ENCODE measurements at places on chromosomes 3 and 15.
A peak's percentile ranks its signal among the peaks of the same experiment; 100 is the strongest.

DNA sequence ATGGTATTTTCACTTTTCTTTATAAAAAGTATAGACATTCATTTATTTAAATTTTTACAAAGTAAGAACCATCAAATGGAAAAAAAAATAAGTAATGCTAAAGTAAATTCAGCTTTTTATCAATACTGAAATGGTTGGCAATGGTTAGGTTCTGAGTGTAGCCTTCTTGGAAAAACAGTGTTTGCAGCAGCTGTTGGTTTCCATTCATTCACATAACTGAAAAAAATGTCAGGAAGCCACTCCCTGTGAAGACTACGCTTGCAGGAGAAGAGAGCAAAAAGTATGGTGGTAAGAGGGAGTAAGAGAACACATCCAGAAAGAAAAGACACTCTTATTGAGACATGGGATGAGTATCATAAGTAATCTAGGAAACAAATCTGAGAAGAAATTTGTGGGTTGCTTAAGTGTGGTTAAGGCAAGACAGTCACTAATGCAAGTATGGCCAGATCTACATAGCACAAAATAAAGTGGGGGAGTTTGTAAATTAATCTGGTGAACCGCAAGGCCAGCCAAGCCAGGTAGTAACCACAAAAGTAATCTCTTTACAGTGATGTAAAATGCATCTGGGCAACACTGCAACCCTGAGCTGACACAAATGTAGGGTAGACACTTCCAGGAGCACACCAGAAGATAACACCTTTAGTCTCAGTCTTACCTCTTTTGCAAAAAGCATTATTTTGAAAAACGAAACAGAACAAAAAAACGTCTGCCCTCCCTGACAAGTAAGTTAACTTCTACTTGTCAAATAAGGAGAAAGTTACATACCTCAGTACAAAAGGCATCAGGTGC, 133.7 kb downstream of the IGSF11 start:
- peak; percentile 23 for DNase-seq

DNA sequence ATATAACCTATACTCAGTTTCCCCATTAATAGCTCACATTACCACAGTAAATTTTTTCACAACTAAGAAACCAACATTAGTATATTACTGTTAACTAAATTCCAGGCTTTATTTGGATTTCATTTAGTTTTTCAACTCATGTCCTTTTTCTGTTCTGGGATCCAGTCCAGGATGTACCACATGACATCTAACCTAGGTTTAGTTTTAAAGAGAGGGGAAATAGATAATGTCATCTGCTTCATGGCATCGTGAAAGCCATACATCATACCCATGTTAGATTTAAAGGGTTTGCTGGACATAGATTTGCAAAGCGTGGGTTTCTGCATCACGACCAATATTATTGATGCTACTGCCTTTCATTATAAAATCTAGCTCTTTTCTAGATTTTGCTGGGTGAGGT, 33.2 kb upstream of the RPP14 start:
- no peak for DNase-seq

DNA sequence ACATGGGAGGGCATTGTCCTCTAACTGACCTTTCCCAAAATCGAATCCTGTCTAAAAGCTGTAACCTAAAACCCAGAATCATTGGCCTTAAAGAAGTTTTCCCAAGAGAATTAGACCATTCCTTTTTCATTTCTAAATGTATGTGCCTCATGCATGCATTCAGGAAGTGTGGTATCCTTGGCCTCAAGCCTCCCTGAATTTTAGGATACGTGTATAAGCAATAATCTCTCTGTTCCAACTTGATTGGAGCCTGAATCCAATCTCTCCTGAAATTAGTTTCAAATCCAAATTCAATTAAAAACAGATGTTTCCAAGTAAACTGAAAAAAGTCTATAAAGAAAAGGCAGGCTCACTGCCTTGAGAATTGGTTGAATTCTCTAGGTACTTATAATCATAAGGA, 86.0 kb upstream of the VEPH1 start:
- no peak for DNase-seq

GRCh38 chr3:170207717-170208116, 14.5 kb upstream of the PRKCI start:
- DNase-seq, result no peak

DNA sequence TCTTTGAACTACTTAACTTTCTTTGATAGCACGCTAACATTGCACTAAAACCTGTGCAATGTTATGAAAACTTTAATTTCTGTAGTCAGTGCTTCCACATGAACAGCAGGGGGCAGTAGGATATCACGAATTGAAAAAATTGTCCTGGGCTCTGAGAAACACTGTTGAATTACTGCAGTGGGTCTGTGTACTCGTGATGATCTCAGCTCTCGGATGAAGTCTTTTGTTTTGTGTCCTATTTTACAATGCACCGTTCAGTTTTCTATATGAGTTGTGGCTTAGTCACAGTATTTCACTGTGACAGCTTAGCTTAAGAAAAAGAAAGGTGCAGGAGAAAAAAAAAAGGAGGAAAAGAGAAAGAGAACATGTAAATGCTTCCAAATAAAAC, 141.3 kb upstream of the CCDC54 start:
- DNase-seq, result peak; percentile 79

All from activated CD4-positive, alpha-beta T cell treated with anti-CD3 and anti-CD28 coated beads, Interleukin-2, amount 50 U/mL, for 16 hours (primary cell).